ENCODE measurements at places on chromosomes 6 and 20.

- DNase-seq = no peak
These were observed 19.0 kb upstream of the PREX1 start for GRCh38 chr20:48846516-48847492.

DNA sequence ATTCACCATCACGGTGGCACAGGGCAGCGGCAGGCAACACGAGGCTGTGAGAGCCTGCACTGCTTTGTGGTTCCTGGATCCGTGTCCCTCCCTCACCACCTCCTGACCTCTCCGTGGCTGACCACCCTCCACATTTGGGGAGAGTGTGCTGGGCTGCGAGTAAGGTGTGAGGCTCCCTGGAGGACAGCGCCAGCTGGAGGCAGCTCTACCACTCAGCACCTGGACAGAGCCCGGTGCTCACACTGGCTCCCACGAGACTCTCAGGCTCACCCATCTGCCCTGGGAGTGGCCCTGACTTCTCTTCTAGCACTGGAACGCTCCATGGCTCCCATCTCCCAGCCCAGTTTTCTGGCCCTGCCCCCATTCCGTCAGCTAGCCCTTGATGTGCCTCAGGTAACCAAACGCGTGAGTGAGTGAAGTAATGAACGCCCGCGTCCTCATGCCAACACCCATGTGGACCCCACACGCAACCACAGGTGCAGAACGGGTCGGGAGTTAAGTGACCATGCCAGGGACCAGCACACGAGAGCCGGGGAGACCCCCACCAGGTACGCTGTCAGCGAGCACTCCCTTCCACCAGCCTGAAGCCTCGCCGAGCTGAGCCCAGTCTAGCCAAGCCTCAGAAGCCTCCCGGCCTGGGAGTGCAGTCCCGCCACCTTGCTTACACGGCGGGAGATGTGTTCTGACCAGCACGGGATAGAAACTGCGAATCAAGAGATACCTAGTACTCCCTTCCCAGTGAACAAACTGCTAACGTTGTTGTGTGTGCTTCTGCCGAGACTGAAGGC lies 137.2 kb downstream of the WDR27 start:
- DNase-seq = no peak

GRCh38 chr6:52566853-52567279 lies 10.0 kb downstream of the TRAM2 start:
- no peak for DNase-seq

DNA sequence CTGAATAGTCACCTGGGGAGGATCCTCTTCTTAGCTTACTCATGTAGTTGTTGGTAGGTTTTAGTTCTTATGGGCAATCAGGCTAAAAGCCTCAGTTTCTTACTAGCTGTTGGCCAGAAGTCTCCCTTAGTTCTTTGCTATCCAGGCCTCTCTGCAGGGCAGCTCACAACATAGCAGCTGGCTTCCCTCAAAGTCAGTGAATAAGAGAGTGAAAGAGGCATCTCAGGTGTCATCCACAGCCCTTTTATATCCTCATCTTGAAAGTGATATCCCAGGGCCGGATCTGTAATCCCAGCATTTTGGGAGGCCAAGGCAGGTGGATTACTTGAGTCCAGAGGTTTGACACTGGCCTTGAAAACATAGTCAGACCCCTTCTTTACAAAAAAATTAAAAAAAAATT lies 42.1 kb upstream of the FOXA2 start:
- no peak for DNase-seq

DNA sequence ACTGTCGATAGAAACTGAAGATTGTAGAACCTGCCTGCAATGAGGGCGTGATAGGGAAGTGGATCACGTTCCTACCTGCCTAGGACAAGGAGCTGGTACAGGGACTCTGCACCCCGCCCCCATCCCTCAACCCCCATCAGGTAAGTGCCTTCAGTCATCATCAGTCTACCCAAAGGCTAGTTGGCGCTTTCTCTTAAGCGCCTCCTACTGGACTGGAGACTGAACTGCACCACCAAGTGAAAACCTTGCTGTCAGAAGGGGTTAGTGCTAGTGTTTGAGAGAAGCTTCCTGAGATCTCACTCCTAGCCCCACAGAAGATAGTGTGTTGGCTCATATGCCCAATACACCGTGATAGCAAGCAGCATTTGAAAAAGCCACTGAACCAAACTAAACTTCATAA lies 706.5 kb upstream of the MAN1A1 start:
- no peak for DNase-seq

- DNase-seq = no peak
These were observed 86.9 kb upstream of the VSTM2L start for GRCh38 chr20:37816003-37816402.

DNA sequence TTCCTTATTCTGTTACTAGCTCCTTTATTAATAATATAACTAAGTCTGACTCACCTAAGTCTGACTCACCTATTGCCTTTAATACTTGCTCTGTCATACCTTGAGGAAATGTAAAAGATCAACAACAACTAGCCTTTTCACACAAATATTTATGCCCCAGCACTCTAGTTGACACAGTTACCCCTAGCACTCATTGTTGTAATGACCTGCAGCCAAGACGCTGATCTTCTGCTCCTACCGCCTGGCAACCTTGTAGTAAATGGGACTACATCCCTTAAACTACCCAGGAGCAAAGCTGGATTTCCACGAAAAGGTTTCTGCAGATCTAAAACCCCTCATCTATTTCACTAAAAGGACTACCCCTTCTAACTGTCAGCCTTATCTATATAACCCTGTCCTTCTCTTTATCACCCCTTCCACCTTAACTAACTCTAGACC lies 90.0 kb downstream of the PLG start:
- no peak for DNase-seq

- DNase-seq = no peak
These were observed 88.4 kb upstream of the CCDC167 start for GRCh38 chr6:37587866-37588734.

- DNase-seq = no peak
These were observed 73.7 kb upstream of the SLC22A23 start for GRCh38 chr6:3530515-3530914.

DNA sequence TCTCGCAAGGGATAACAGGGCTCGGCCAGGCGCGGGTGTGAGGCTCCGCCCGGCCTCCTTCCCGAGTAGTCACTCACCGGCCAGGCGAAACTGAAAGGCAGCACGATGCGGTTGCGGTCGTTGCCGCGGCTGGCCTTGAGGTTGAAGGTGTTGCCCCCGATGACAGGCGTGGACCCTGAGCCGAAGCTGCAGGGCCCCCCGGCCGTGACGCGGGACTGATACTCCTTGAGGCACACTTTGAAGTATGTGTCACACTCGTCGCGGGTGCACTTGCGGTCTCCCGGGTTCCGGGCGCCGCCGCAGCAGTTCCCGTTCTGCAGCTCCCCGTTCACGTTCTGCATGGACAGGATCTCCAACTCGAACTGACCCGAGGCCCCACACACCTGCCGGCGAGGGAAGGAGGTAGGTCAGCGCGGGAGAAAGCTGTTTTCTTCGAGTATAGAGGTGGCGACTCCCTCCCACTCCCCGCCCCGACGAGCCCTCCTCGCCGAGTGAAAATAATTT lies 1.1 kb downstream of the JAG1 start:
- no peak for DNase-seq

- DNase-seq = no peak
These were observed 311.2 kb downstream of the NRN1 start for GRCh38 chr6:5695260-5696245.

- DNase-seq = no peak
These were observed 22.2 kb downstream of the ADGRF1 start for GRCh38 chr6:47019941-47020340.

- no peak for DNase-seq
These were observed 31.0 kb downstream of the TOMM6 start for GRCh38 chr6:41818271-41819054.

GRCh38 chr6:17156112-17156921 lies 54.5 kb downstream of the STMND1 start:
- peak; percentile 36 for DNase-seq

DNA sequence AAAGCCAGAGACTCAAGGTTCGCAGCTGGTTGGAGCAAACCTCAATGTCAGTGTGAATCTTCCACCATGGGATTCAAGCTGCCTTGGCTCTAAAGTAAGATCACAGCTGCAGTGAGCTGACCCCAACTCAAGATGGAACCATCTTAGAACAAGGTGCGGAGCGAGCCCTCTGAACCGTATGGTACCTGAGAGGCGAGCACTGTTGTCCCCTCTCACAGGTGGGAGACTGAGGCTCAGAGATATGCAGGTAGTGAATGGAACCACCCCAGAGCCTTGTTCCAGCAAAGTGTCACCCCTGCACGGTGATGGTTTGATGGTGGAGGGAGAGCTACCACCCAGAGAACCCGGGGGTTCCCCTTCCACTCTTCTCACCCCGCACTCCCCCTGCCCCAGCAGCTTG lies 52.5 kb downstream of the BMP7 start:
- no peak for DNase-seq

GRCh38 chr6:52424513-52424912 lies 4.4 kb downstream of the EFHC1 start:
- no peak for DNase-seq

DNA sequence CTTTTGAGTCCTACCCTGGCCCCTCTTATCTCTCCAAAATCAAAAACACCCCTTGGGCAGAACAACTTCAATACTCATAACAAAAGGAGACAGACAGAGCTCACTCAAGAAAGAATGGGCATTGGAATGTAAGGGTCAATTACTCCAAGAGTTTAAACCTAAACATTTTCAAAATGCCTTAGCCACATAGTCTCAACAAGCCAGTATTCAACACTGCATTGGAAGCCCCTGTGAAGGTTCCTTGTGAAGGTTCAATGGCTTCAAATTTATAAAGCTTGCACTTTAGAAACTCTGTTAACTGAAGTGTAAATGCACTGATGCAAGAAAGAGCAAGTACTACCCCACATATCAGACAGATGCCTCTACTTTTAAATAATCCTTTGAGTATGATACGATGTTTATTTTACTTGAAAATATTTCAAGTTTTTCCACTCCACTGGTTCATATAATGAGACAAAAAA lies 139.1 kb upstream of the LAMP5 start:
- no peak for DNase-seq

DNA sequence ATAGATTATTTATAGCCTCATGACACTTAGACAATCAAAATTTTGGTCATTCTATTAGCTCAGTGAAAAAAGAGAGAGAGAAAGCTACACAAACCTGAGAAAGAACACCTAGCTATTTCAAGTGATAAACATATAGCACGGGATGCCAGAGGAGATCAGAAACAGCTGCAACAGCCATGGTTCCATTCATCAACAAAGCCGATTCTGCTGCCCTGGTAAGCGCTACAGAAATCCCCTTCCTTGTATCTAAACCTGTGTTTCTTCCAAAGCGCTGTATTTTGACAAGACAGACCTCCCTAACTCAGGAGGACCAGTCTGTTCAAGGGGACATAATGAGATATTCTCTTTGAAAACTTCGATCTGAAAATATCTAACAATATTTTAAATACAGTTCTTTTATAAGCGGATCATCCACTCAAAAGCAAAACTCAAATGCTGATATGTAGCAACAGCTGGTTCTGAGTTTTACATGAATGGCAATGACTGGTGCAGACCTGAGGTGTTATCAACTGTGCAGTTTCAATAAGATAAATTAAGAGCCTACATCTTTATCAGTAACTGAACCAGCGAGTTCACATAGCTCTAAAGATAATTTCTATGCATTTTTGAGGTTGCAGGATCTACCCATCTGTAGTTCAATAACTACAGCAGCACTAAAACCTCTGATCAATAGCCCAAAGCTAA lies 447.8 kb downstream of the FRK start:
- no peak for DNase-seq

GRCh38 chr6:87756858-87757257 lies 54.8 kb upstream of the AKIRIN2 start:
- no peak for DNase-seq
